Omental fat pad (tissue), 4 donors: ENCODE measurements at places on chromosomes 3 and 15.

DNA sequence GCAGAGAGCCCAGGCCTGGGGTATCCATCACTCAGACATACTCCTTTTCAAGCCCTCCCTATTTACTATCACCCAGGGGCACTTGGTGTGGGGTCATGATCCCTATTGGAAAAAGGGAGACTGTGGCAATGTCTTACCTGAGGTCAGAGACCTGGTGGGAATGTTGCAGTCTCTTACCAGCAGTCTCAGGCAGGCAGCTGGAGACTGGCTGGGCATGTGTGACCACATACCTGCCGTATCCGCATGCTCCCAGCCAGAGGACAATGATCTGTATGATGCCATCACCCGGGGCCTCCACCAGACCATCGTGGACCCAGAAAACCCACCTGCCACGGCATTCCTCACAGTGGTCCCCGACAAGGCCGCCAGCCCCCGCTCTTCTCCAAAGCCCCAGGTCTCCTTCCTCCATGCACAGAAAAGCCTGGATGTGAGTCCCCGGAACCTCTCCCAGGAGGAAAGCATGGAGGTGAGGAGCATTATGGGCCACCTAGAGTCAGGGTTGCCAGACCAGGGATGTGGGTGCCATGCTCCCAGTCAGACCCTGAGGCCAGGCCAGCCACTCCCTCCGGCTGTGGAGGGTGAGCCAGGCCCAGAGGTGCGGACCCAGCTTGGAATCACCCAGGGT is 5.9 kb downstream of the SH2D7 start:
- DNase-seq, result no peak

DNA sequence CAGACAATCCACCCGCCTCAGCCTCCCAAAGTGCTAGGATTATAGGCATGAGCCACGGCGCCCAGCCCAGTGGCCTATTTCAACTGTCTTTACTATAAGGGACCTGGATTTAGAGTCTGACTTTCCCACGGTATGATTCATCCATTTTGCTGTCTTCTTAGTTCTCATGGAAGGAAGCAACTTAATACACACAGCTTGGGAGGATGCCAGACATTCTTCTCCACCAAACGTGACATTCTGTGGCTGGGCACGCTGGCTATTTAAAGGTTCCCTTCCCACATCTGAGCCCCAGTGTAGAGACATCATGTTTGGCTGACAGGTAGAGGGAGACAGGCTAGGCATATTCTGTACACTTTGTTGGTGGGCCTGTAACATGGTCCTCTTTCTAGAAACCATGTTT is 26.2 kb downstream of the FAM43A start:
- no peak for DNase-seq

DNA sequence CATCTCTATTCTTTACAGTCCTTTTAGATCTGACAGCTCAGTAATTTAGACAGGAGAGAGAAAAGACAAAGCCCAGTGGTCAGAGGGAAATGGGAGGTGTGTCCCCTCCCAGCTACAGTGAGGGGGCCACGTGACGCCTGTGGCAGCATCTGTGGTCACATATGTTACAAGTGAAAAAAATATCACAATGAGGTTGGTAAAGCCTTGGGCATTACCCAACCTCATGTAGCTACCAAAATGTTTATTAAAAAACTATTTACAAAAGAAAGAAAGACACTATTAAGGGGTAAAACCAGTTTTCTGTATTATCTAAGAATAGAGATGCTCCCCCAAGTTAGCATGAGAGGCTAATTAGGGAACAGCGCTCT is 42.9 kb upstream of the PLCL2 start:
- no peak for DNase-seq

GRCh38 chr3:135922903-135923250 is 42.7 kb upstream of the PPP2R3A start:
- no peak for DNase-seq

DNA sequence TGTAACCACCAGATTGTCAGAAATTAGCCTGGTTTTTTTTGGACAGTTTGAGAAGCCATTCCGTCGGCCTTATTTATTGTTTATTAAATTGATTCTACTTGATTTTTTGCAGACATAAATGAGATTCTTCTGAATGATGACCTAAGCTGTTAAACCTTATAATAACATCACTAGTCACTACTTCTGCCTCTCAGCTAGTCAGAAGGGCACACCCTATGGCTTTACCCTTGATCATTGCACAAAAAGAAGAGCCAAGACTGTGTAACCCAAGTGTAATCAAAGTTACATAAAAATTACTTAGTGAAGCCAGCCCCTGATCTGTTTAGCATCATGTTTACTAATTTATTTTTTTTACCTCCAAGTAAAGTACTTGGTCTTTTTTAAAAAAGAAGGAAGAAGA is 64.3 kb downstream of the CHL1 start:
- DNase-seq, result no peak

- DNase-seq, result no peak
Observed at GRCh38 chr15:37009288-37009687, 91.1 kb downstream of the MEIS2 start.

DNA sequence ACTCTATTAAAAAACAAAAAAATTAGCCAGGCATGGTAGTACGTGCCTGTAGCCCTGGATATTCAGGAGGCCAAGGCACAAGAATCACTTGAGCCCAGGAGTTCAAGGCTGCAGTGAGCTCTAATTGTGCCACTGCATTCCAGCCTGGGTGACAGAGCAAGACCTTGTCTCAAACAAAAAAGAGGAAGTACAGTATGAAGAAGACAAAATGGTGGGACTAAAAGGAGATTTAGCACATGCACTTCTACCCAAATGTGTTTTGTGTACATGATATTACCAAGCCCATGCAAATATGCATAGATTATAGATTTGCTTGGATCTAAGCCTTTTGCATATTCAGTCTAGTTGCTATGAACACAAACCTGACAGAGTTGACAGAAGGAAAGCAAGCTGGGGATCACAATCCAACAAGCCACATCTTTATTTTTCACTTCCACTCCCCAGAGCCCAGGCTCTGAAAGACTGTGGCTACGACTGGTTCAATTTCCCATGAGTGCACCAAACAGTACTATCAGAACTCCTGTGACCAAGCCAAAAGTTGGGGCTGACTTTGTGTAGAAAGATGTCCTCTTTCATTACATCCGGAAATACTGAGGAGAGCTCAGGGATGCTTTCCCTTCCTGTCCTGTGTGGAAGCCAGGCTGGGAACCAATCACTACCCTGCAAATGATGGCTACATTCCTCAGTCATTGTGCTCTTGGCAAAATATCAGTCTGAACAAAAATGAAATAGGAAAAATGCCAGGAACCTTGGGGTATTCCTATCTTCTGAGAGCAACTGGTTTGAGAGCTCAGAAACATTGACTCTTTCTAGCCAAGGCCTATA is 49.4 kb downstream of the TGM4 start:
- DNase-seq, result no peak

- no peak for DNase-seq
Observed at GRCh38 chr3:167839460-167840134, 104.1 kb downstream of the SERPINI1 start.

- no peak for DNase-seq
Observed at GRCh38 chr3:127457546-127458145, 132.9 kb downstream of the TPRA1 start.

- DNase-seq, result no peak
Observed at GRCh38 chr3:1971780-1972179, 126.9 kb upstream of the CNTN4 start.

DNA sequence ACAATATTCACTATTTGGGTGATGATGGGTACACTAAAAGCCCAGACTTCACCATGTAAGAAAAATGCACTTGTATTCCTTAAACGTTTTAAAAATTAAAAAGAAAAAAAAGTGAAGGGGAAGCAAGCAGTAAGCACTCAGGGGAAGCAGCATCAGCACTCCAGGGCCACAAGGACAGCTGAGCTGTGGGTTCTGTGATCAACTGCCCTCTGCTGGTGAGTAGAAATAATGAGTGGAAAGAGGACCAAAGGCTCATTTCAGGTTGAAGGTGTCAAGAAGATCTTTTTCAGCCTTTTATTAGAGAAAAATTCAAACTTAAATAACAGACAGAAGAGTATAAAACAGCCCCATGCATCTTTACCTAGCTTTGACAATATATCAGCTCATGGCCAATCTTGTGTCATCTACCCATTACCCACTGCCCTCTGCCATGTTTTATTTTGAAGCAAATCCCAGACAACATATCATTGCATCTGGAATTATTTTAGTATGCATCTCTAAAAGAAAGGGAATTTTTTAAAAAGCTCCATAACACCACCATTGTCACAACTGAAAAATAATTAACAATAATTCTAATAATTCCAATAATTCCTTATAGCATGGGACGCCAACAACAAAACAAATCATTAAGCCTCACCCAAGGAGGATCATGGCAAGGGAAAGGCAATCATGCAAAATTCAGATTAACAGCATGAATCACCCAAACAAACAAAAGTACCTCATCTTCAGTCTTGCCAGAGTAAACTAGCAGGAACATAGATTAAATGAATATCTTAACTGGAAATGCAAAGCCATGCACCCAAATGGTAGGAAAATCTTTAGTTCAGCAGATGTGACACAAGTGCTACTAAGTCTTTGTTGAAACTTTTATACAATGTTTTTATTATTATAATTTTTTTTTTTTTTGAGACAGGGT is 42.5 kb downstream of the TAMM41 start:
- DNase-seq, result no peak

GRCh38 chr3:27885641-27886040 is 163.5 kb upstream of the EOMES start:
- no peak for DNase-seq

- no peak for DNase-seq
Observed at GRCh38 chr15:78617076-78617475, 3.7 kb downstream of the CHRNA3 start.

DNA sequence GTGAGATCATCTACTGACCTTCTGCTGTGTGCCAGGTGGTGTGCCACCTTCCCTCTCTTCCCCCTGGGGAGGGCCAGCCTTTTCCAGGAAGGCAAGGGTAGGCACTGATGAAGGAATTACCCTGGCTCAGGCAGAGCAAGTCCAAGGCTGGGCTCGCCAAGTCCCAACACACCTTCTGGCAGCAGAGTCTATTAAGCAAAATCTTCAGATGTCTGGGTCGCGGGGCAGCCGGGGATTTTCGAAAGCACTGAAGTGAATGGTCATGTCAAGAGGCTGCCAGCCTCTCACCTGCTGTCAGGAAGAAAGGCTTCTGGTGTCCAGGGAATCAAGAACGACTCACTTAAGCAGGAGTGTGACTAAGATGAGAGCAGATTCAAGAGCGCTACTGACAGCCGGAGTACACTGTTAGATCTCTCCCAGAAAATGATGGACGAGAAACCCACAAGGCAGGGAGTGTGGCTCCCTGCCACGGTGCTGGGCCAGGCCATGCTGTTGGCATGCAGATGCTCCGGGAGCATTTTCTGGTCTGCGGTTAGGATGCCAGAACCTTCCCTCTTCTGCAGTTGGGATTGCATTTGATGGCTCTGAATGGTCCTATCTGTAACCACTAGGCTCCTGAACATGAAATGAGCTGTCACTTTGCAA is 479.8 kb downstream of the SHQ1 start:
- no peak for DNase-seq

DNA sequence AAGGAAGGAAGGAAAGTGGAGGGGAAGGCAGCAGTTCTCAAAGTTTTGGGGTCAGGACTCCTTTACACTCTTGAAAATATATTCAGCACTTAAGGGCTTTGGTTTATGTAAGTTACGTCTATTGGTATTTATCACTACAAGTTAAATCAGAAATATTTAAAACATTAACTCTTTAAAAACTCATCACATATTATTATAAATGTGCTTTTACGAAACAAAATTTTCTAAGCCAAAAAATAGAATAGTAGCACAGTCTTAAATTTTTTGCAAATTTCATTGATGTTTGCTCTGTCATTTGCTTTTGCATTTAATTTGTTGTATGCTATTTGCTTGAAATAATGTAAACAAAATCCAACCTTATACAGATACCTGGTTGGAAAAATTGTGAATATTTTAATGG is 7.5 kb downstream of the UBE2Q2 start:
- DNase-seq, result no peak

- no peak for DNase-seq
Observed at GRCh38 chr3:127889976-127890650, 24.9 kb upstream of the KBTBD12 start.
